ENCODE measurements at places on chromosomes 7 and 10.

GRCh38 chr10:88150339-88150738, 286.9 kb downstream of the PTEN start:
- no peak for DNase-seq

GRCh38 chr10:86073199-86073977, 293.2 kb downstream of the GRID1 start:
- DNase-seq = no peak

DNA sequence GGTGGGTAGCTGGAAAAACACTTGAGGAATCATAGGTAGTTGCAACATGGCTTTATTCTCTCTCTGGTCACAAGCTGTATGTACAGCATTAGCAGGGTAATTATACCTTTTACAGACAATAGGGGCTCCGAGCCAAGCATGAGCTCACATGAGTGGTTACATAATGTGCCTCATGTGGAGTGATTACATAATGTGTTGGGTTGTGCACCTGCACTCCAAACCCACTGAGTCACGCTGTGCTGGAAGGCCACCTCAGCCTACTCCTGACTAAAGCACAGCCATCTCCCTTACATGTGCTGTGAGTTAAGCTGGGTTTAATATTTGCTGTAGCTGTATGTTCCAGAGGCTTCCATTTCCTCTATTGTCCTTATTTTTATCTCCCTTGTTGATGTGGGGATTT, 348.7 kb upstream of the SEMA3C start:
- DNase-seq = no peak

- no peak for DNase-seq
These were observed 54.9 kb upstream of the ZNF800 start for GRCh38 chr7:127447326-127447945.

- no peak for DNase-seq
These were observed 40.3 kb upstream of the TNPO3 start for GRCh38 chr7:129095258-129095657.

DNA sequence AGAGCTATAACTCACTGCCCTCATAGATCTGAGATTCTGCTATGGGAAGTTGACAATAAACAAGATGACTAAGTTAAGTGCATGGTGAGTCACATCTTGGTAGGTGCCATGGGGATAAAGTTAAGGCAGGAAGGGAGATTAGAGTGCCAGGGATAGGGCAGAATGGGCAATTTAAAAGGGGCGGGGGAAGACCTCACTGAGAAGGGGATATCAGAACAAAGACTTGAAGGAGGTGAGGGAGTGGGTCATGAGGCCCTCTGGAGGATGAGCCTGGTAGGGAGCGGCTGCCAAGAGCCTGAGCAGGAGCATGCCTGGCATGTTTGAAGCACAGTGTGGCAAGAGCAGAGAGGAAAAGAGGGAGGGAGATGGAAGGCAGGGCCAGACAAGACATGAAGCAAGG, 34.8 kb upstream of the INMT start:
- DNase-seq = no peak

DNA sequence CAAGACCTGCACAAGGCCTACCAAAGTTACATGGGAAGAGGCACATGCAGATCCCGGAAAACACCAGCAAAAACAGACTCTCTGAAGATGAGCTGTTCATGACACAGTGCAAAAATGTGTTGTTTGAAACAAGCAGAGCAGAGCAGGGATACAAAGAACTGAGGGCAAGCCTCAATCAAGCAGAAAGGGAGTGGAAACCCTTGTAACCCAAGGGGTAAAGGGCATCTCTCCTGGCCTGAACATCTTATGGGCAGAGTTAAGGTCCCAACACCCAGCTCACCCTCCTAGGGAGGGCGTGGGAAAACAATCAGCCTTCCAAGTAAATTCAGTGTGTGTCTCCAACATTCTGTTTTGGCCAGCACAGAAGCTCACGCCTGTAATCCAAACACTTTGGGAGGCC, 10.5 kb downstream of the PSPH start:
- no peak for DNase-seq

- no peak for DNase-seq
These were observed 516.7 kb downstream of the ADRA2A start for GRCh38 chr10:111593578-111593977.
